ENCODE measurements at places on chromosomes 1 and 21.

DNA sequence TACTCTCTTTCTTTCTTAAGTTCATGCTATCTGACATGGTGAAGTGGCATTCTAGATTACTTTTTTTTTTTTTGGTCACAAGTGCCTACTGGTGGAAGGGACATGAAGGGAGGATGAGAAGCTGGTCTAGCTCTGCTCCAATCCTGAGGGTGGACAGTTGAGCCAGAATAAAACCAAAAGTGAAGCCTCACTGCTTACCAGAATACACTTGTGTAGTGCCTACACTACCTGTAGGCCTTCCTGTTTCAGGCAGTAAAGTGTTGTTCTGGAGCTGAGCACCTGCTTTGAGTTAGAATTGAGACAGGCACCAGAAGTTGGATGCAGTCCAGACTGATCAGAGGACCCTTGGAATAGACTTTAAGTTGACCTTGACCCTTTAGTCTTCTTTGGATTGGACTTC is 40.4 kb upstream of the APOBEC4 start:
- DNase-seq: no peak

GRCh38 chr1:69611316-69611715 is 43.6 kb downstream of the LRRC7 start:
- no peak for DNase-seq

DNA sequence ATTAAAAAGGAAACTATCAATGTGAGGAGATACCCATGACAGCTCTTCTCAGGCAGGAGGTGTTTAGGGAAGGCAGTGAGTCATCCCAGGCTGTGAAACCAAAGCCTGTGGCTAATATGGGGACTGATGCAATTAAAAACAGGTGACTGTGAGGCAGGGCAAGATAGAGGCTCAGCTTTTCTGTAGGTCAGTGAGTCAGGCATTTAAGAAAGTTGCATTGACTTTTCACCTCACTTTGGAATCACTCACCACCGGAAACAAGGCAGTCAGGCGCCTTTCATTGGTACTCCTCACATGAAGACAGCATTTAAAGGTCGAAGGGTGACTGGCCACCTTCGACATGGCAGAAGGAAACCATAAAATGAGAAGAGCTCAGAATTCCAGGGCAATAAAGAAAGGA is 54.5 kb downstream of the PAPPA2 start:
- no peak for DNase-seq

DNA sequence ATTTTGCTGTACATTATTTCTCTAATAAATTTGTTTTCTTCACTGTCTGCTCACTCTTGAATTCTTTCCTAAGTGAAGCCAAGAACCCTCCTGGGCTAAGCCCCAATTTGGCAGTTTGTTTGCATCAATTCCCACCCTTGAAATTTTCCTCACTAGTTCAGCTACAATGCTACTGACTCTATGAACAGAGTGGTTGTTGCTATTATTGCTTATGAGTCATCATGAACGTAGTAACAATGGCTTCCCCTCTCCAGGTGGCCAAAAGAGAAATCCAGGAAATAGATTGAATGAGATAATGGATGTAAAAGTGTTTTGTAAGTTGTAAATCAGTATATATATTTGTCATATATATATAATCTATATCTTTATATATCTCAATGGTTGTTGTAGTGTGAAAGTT is 193.0 kb downstream of the URB2 start:
- no peak for DNase-seq

- no peak for DNase-seq
Observed at GRCh38 chr1:12159816-12160215, 7.0 kb upstream of the TNFRSF1B start.

- DNase-seq: no peak
Observed at GRCh38 chr1:25098717-25099116, 133.6 kb downstream of the SYF2 start.

- DNase-seq: no peak
Observed at GRCh38 chr1:205950826-205951549, 7.7 kb upstream of the SLC26A9 start.

GRCh38 chr1:150661156-150661555 is 31.7 kb upstream of the ENSA start:
- no peak for DNase-seq
